M059J (cell line): ENCODE measurements at places on chromosomes 11 and 22.

DNA sequence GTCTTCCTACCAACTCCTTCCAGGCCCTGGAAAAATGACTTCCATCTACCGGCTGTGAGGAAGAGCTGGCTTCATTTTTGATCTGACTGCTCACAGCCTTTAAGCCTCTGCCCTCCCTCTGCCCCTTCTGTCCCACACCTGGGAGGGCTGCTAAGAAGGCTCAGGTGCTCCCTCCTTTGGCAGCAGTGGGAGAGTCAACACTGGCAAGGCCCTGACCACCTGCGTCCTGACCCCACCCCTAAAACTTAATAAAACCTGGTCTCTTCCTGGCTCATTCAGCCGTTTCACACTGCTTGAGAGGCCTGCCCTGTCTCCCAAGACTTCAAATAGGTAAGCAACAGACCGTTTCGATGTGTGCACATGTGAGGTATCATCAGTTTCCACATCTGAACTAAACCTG lies 52.1 kb upstream of the NFRKB start:
- no peak for DNase-seq

DNA sequence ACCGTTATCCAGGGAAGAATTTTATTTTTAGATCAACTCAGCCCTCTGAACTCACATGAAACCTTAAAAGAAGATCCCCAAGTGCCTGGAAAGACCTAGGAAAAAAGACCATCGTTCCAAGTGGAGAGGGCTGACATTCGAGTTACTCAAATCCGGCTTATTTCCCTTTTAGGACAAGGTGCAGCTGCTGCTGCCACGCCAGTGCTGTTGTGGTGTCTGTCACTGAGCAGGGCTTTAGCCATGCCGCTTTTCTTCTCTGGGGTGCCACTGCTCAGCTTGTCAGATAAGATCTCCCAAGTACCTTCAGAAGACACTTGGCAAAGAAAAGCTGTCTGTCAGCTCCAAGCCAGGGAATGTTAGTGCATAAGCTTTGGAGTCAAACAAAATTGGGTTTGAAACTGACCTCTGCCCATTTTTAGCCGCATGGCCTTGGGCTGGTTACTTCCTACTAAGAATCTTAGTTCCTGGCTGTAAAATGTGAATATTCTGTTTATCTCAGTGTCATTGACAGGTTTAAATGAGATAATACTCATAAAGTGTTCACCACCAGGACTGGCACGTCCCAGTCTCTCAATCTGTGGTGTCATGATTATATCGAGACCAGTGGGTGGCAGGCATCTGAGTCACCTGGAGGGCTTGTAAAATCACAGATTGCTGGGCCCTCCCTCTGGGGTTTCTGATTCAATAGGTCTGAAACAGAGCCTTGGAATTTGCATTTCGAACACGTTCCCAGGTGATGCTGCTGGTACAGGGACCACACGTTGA lies 117.5 kb downstream of the PKNOX2 start:
- peak; percentile 14 for DNase-seq

DNA sequence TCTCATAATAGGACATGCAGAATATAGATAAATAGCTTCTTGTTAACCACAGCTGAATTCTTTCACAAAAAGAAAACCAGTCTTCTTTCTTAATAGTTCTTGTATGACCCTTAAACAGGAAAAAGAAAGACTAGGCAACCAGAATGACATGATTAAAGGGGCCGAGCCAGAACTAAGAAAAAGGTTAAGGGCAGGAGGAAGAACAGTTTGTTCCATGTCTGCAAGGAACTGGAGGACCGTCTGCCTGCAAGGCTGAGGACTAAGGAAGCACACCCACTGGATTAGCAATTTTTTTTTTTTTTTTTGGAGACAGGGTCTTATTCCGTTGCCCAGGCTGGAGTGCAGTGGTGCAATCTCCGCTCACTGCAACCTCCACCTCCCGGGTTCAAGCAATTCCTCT lies 26.0 kb upstream of the TMPRSS5 start:
- no peak for DNase-seq

DNA sequence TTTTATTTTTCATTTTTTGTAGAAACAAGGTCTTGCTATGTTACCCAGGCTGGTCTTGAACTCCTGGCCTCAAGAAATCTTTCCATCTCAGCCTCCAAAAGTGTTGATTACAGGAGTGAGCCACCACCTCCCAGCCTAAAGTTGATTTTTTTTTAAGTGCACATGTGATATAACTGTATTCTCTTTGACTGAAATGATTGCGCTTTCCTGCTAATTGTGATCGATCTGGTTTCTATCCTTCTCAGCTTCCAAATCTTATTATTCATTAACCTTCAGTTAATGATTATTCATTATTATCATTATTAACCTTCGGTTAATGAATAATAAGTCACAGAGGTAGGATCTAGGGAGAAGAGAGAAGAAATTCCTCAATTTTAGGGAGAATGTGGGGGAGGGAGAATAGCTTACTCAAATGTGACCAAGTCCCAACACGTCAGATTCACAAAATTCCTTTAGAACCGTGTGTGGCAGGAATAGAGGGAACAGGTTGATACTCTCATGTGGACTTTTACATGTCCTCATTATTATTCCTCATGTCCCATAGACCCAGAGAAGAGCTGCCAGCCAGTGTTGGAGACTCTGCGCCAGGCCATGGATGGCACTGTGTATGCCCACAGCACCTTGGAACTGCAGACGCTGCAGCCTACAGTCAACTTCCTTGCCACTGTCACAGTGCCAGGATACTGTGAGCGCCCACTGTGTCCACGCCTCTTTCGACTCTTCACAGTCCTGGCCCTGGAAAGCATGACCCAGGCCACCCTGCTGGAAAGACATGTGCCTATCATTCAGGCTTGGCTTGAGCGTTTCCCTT lies 47.1 kb downstream of the RRP8 start:
- DNase-seq = no peak

GRCh38 chr11:131579932-131580387 lies 209.5 kb downstream of the NTM start:
- peak; percentile 39 for DNase-seq

DNA sequence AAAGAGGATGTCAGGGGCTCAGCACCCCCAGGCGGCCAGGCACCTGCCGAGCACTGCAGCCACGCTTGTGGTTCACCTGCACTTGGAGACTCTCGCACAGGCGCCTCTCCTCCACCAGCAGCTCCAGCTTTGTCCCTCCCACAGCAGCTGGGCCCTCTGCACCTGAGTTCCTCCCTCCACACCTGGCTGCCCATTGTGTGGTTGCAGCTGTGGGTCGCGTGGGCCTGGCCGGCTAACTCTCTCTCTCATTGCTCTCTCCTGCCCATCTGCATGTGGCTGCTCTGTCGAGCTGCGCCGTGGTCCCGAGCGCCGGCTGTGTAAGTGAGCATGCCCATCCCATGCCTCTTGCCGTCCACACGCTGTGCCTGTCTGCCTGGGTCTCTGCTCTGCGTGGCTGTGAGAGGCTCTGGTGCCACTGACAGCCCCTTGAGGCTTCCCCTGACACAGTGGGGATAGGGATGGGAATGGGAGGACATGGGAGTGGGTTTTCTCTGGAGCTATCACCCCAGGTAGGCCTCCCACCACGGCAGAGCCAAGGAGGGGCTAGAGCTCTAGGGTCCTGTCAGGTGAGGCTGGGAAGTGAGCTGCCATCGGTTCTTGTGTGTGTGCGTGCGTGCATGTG lies 8.5 kb upstream of the ACR start:
- no peak for DNase-seq

DNA sequence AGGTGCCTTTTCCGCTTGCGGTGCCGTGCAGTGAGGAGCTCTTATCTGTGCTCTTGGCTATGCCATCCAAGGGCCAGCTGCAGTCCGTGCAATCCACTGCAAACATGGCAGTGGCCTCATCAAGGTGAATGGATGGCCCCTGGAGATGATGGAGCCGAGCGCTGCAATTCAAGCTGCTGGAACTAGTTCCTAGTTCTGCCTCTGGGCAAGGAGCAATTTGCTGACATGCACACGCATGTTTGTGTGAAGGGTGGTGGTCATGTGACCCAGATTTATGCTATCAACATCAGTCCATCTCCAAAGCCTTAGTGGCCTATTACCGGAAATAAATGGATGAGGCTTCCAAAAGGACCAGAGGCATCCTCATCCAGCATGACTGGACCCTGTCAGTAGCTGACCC lies 3.1 kb upstream of the EHD1 start:
- DNase-seq = no peak

DNA sequence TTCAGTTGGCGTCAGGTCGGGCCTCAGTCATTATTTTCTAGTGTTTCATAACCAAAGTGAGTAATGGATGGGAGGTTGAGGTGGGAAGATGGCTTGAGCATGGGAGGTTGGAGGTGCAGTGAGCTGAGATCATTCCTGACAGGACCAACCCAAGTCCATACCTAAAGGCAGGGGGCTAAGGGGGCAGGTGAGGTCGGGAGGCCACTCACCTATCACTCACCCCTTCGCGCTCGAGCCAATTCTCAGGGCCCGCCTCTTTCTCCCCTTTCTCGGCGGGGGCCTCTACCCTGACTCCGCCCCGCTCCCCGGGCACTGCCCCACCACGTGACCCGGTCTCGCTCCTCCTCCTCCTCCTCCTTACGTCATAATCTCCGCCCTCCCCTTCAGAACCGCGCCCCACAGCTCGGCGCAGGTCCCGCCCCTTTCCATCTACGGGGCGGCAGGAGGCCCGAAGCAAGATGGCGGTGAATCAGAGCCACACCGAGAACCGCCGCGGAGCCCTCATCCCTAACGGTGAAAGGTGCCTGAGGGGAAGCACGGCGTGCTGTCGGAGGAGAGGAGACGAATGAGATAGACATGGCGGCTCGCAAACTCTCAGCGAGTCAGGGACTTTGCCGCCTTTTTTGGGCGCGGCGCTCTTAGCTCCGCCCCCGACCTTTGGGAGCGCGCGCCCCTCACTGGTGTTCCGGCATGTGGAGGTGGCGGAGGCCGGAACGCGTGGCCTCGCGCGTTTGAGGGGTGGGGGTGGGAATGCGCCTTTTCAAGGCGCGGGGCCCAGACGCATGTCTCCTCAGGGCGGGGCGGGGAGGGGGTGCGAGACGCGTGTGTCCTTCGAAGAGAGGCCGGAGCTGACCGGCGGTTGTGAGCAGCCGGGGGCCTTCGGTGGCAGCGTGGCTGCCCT lies at the start of gene WBP2NL:
Gene WBP2NL, plus strand, starts transcription at position 428 of the 901 bp plus-strand sequence. Its CDS starts 31 bp downstream, at position 459.
- peak; percentile 63 for DNase-seq

GRCh38 chr22:50719814-50720300 lies 18.1 kb upstream of the ACR start:
- no peak for DNase-seq

DNA sequence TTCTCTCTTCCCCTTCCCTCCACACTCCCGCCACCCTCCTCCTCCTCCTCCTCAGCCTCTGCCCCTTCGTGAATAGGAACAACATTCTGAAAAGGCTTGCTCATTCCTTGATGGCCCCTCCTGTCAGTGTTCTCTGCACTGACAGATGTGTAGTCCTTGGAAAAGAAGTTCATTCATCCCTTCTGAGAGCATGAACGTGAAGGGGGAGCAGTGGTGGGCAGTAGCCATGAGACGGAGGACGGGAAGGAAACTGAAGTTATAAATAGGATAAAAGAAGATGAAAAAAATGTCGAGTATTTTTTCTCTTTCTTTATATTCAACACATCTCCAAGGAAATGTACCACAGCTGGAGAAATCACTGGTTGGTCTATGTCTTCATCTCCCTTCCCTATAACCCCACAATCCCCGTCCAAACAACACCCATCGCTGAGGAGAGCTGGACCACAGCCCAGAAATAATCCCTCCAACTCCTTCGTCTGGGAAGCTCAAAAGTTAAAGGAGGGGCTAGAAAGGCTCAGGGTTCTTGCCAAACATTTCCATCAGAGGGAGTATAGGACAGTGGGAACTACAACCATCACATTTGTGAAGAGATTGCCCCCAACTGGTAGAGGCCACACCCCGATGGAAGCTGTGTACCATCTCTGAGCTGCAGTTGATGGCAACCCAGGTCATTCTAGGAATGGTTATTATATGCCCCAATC lies 33.5 kb downstream of the ETS1 start:
- DNase-seq = peak; percentile 58

- no peak for DNase-seq
These were observed 13.9 kb downstream of the OTUB1 start for GRCh38 chr11:64000026-64000739.
